ENCODE measurements at places on chromosomes 4 and X.
A peak's percentile ranks its signal among the peaks of the same experiment; 100 is the strongest.

DNA sequence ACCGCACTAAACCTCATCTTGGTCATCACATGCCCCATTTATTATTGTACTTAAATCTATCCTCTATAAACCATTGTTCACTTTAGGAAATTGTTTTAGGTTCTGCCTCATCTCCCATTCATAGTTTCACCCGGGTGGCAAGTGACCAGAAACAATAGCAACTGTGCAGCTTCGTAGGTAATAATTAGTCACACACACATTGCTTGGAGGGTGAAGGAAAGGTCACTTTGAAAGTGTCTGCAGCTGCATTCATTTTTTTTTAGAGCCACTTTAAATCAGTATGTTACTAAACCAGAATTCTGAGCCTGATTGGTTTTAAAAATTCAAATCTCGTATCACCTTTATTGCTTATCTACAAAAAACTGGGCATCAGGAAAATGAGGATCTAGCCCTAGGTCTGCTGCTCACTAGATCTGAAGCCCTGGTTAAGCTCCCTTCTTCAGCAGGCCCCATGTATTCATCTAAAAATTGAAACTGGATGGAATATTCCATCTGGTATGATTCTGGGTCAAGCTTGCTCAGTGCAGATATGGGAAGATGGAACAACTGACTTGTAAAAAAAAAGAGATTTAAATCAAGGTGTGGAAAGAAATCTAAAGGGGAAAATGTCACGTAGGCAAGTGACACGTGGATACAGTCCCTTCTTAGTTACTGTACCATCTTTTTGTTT lies 62.4 kb downstream of the LIMCH1 start:
- no peak for DNase-seq

DNA sequence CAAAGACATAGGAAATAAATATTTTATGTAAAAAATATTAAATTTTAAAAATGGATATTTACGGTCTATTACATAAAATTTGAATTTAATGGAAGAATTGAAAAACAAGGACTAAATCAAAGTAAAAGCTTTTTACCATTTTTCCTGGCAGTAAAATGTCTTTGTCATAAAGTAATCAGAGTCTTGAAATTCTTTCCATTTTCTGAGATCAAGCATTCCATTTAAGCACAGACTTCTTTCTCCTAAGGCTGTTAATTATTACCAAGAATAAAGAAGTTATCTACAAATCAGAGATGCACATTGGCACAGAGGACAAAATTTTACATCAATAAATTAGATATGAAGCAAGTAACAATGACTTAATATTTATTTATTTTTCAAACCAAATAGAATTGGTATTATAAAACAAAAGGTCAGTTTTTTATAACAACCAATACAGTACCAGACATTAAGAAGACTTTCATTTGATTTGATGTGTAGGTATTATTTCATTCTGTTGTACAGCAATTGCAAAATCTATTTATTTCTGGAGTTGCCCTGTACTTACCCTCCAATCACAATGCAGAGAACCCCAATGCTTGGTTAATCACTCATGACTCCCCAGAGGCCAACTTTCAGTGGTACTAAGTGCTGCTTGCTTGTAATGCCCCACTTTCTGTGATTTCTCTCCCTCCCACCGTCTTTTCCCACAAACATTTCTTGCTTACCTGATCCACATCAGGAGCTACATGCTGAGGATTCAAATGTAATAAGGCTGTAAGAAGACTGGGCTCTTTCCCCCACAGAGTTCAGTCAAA lies 254.6 kb downstream of the GASK1B start:
- no peak for DNase-seq

DNA sequence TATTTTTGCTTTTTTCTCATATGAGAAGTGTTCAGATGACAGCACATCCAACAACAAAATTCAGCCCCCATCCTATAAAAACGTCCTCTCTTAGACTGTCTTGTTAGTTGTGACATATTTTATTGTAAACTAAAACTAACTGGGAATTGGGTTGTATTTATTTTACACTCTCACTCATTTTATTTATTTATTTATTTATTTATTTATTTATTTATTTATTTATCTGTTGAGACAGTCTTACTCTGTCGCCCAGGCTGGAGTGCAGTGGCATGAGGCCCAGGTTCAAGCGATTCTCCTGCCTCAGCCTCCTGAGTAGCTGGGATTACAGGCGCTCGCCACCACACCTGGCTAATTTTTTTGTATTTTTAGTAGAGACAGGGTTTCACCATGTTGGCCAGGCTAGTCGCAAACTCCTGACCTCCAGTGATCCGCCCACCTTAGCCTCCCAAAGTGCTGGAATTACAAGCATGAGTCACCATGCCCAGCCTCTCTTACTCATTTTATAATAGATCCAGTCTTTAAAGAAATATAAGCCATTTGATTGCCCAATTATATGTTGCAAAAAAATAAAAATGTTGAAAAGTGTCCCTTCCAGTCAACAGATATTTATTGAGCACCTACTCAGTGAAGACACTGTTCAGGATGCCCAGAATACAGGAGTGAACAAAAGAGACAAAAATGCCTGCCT lies 44.6 kb downstream of the PALLD start:
- no peak for DNase-seq

DNA sequence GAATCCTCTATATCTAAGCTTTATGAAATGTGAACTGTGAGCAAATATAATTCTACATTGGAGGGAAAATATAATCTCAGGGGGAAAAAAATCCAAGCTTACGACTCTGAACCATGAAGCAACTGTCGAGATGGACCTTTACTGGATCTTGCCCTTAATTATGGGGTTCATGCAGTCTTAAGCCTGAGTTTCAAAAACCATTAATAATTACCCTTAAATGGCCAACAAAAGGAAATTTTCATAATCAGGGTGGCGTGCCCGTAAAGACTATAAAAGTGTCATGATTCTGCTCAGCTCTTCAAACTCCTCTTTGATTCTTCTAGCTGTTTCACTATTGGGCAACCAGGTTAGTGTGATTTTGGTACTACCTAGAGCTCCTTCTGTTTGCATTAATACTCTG lies at the start of gene S100G:
Gene S100G, plus strand, starts transcription at position 301 of the 400 bp plus-strand sequence. CDS start 849 bp downstream, outside the sequence.
- DNase-seq, result no peak

GRCh38 chrX:357693-358471 lies 28.8 kb downstream of the PPP2R3B start:
- no peak for DNase-seq

DNA sequence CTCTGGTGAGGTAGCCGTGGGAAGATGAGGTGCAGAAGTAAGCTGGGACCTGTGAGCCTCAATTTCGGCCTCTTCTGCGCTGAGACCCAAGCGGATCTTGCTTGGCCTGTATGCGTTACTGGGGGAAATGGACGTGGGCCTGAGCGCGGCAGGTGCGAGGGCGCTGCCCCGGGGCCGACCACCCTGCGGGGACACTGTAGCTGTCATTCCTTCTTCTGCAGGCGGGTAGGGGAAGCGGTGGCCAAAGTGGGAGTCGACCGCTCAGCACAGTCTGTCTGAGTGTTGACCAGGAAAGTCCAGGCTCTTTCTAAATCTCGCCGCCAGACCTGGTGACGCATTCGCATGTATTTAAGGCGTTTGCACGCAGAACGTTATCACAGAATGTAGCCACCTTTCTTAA lies 3.3 kb upstream of the LRAT start:
- no peak for DNase-seq

DNA sequence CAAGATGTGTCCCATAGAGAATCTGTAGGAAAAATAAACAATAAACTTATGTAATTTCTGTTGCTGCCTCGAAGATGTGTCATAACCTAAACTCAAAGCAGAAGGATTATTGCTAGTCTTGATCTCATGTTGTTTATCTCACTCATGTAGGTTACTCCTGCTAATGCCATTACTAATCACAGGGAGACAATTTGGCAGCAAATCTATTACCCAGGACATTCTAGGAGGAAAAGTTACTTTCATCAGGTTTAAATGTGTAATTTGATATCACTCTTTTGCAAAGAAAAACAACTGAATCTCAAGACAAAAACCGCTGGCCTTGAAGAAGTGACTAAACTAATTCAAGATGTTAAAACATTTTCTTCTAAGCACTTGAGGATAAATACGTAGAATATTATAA lies 34.0 kb downstream of the LDOC1 start:
- DNase-seq, result no peak

- no peak for DNase-seq
Measured at GRCh38 chr4:172819353-172819752, 349.3 kb upstream of the GALNT7 start.

- no peak for DNase-seq
Measured at GRCh38 chr4:77801260-77801608, 17.9 kb downstream of the CNOT6L start.

DNA sequence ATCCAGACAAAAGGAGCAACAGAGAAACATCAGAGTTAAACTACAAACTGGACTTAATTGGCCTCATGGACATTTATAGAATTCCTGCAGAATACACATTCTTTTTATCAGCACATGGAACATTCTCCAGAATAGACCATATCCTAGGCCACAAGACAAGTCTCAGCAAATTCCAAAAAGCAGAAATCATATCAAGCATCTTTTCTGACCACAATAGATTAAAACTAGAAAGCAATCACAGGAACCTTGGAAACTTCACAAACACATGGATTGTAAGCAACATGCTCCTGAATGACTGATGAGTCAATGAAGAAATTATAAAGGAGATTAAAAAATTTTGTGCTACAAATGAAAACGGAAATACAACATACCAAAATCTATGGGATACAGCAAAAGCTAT lies 526.7 kb downstream of the PCDH7 start:
- no peak for DNase-seq

DNA sequence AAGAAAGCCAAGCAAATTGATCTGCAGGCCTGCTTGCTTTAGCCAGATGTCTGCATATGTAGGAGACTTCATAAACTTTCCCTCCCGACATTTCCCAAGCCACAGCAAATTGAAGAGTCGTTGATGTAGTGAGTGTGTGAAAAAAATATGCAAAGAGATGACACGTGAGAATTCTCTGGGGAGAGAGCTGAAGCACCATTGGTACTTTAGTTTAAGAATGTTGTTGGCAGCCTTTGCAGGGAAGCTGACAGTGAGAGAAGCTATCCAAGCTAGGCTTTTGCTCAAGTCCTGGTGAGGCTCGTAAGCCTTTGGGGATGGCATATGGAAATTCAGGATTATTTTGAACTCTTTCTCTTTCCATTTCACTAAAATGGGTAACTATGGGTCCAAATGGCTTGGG lies 87.5 kb downstream of the GLRA2 start:
- DNase-seq, result no peak

DNA sequence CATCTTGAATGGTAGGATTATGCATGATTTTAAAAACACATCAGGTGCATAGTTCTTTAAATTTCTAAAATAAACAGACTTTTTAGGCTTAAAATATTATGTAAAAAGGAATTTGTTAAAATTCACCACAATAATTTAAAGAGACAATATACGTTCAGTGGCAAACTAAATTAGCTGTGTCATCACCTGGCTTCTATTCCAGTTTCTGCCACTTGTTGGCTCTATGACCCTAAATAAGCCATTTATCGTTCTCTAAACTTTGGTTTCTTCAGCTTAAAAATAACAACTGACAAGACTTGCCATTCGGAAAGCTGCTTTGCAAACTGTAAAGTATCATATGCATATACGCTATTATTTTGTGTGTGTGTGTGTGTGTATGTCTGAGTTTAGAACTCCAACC lies 141.3 kb downstream of the MGST2 start:
- no peak for DNase-seq

- DNase-seq, result no peak
Measured at GRCh38 chr4:32475710-32476109, 1755.5 kb downstream of the PCDH7 start.

DNA sequence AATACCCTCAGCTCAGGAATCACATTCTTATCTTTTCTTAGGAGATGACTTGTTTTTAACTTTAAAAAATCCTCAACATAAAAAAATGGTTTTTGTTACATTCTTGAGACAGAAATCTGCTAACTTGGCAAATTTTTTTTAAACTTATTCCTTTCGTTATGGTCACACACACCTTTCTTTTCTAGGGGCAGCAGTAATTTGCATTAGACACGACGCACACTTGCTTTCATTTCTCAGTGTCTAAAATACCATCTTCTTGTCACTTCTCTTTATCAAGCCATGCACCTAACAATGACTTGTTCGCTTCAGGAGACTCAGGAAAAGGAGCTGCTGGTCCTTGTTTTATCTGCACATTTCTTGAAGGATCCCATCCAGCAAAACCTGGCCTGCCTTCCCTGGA lies 112.6 kb upstream of the TBL1X start:
- no peak for DNase-seq

DNA sequence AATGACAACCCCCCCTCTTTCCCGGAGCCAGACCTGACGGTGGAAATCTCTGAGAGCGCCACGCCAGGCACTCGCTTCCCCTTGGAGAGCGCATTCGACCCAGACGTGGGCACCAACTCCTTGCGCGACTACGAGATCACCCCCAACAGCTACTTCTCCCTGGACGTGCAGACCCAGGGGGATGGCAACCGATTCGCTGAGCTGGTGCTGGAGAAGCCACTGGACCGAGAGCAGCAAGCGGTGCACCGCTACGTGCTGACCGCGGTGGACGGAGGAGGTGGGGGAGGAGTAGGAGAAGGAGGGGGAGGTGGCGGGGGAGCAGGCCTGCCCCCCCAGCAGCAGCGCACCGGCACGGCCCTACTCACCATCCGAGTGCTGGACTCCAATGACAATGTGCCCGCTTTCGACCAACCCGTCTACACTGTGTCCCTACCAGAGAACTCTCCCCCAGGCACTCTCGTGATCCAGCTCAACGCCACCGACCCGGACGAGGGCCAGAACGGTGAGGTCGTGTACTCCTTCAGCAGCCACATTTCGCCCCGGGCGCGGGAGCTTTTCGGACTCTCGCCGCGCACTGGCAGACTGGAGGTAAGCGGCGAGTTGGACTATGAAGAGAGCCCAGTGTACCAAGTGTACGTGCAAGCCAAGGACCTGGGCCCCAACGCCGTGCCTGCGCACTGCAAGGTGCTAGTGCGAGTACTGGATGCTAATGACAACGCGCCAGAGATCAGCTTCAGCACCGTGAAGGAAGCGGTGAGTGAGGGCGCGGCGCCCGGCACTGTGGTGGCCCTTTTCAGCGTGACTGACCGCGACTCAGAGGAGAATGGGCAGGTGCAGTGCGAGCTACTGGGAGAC lies 1.6 kb downstream of the PCDH10 start:
- no peak for DNase-seq

DNA sequence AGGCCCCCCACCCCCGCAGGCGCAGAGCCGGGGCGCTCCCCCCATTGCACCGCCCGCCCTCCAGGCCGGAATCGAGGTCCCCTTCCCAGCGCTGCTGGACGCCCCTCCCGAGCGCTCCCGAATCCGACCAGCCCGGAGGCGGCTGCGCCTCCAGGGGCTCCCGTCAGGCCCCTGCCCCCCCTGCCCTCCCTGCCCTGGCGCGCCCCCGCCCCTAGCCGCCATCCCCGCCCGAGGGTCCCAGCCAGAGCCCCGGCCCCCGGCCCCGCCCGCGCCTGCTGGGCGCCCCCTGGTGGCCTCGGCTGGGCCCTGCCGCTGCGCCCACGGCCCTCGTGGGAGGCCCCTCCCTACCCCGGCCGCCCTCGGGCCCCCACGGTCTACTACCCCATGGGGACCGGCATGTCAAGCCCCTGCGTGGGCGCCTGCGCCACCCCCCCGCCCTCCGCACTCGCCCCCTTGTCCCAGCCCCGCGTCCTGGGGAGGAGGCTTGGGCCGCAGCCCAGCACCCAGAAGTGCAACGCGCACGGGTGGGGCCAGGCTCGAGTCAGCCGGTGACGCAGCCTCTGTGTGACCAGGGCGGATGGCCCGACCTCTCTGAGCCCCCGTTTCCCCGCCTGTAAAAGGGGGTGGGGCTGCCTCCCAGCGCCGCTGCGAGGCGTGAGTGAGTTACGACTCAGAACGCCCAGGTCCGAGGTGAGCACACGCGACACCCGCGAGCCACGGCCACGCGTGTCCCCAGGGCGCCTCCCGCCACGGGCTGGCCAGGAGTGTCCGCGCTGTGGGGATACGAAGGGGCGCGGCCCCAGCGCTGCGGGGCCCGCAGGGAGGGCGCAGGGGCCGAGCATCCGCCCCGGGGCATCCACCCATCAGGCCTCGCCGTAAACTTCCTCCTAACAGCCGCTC lies 104.9 kb downstream of the FAM53A start:
- peak; percentile 51 for DNase-seq

Data from stimulated activated CD8-positive, alpha-beta memory T cell treated with anti-CD3 and anti-CD28 coated beads, Interleukin-4, amount 100 ng/mL, for 1 hour (primary cell).